ENCODE measurements at places on chromosomes 6 and 20.

DNA sequence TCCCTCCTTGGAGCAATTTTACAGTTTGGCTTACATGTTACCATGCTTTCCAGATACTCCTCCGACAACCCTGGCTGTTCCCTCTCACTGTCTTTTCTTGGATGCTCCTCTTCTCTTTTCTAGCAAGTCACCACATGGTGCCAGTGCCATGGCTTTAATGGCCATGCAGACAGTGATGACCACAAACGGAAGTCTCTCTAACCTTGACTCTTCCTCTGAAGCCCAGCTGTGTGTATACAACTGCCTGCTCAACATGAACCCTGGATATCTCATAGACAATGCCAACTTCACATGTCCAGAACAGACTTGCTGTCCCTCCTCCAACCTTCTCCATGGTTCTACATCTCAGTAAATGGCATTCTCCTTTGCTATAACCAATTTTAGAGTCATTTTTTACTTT is 49.8 kb upstream of the NEDD9 start:
- no peak for DNase-seq

GRCh38 chr6:39950125-39950720 is 16.0 kb upstream of the MOCS1 start:
- no peak for DNase-seq

DNA sequence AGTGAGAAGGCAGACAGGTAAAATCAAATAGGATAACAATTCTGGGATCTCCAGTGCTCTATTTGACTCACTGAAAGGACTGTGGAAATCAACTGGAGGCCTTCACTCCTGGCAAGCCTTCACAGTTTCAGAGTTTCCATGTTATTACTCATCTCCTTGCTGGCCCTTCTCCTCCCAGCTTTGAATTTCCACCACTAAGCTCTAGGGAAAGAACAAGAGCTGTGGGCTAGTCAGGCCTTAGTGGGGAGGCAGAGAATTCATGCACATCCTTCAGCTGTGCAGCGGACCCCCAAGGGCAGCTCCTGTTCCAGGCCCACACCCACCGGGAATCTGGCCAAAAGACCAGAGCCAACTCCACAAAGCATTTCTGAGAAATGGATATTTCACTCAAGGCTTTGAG is 26.0 kb downstream of the MYLIP start:
- no peak for DNase-seq

DNA sequence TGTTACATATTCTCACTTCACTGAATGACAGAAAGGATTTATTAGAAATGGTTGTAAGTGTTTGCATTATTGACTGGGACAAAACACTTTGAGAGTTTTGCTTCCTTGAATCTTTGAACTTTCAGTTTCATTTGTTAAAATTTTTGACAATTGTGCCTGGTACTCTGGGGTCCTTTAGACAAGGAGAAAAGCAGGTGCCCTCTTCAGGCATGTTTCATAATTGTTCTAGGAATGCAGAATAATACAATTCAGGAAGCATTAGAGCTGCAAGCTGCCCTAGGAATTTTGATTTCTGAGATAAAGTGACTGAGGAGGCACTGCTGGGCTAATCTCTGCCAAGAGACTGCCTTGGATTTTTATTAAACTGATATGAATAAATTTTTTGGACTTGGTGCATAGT is 49.7 kb downstream of the TOP1 start:
- no peak for DNase-seq

DNA sequence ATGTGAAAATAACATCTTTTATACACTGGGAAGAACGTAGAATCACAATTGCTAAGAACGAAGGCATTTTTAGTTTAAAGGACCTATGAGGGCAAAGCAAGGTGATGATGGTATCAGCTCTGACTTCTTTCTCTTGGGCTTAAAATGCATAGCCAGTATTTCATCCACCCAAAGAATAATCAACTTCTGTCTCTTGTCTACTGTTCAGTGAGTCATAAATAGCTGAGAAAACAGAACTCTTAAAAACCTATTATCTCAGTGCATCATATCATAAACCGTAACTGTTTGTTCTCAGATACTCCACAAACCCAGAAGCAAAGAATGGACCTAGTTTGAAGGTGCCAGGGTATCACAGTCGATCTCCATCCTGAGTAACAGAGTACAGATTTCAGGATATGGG is 5.2 kb downstream of the PHF10 start:
- DNase-seq = no peak

DNA sequence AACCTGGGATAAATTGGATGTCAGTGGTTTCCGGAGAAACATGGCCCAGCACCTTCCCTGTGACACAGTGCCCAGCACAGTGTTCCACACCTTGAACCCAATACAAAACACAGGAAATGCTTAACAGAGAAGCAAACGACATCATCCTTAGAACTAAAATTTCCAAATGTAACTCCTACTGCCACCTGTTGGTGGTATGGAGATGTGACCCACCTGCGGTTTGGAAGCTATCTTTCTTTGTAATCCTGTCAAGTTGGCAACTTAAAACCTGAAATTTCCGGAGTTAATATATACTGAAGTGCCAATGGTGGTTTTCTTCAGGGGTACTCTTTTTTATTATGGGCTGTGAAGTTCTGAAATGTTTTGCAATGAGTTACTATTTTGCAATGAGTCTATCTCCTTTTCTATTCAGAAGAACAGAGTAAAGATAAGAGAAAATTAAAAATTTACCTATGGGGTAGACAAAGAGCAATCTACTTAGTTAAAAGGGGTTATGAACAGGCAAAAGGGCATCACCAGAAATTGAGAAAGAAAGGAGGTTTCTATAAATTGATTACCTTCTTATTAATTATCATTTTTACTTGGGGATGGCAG is 658.8 kb downstream of the PTPRT start:
- no peak for DNase-seq

All from NCI-H2081 (cell line).